Stimulated activated CD8-positive, alpha-beta memory T cell treated with anti-CD3 and anti-CD28 coated beads, Interleukin-7, amount 100 ng/mL, for 1 hour (primary cell): ENCODE measurements at places on chromosomes 1 and 21.

GRCh38 chr1:47545912-47546483, 108.2 kb downstream of the FOXD2 start:
- no peak for DNase-seq

DNA sequence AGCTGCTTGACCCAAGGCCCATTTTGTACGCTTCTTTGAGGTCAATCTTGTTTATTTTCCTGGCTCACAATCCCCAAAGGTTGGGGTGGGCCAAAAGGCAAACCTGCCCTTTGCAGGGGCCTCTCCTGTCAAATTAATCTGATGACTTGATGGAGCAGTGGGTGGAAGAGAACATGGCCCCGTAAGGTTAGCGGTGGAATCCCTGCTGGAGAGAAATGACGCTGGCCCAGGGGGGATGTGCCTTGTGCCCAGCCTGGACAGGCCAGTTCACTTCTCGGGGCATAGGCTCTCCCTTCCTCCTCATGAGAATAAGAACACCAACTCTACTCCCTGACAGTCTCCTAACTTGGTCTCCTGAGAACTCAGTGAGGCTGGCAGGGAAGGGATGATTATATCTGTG, 40.5 kb downstream of the C1orf198 start:
- no peak for DNase-seq

DNA sequence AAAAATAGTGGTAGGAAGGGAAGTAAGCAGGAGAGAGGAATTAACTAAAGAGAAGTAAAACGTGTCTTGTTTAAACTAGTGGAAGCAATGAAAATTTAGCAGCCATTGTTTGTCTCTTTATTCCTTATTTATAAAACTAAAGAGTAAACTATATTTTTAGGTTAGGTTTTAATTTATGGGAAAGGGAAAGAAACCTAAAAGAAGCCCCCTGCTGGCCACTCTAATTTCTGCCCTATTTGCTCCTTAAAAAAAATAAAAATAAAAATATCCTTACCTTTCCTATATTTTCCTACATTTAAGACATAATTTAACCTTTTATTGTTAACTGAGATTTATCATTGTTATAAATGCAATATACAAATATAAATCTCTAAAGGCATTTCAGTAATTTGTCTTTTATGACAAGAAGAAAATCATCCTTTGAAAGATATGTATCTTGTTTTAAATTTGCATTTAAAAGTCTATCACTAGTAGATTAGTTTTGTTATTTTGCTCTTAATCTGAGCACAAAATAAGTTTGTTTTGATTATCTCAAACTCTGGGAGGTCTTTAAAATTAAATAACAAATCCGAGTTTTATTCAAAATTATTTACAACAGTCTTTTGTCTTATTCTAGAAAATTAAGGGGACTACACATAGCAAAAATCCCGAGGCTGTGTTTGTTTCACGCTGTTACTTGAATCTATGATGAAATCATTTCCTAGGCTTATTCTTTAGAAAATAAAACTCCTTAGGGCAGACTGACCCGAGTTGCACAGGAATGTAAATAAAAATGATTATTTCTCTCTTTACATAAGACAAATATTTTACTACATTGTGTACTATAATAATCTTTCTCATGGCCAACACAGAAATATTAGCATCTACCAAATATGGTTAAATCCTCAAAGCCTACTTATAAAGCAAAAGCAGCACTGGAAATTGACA, 201.7 kb downstream of the NRIP1 start:
- DNase-seq, result no peak

DNA sequence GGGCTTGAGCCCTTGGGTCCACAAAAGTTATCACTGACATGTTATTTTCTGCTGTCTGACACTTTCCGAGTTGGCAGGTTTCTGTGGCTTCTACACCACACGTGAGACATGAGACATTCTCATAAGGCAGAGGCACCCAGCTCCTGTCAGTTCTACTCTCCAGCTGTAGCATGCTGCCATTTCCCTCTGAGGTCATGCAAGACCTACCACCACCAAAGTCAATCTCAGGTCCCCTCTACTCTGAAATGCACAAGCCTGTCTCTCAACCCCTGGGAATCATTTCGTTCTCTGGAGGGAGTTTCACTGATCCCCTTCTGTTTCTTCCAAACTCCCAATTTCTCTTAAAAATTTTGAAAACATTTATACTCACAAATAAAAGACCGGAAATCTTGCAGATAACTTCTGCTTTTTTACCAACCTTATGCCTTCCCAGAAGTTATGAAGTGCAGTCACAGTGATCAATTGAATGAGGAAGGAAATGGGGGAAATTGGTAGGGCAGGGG, 39.5 kb upstream of the CR2 start:
- DNase-seq, result no peak

DNA sequence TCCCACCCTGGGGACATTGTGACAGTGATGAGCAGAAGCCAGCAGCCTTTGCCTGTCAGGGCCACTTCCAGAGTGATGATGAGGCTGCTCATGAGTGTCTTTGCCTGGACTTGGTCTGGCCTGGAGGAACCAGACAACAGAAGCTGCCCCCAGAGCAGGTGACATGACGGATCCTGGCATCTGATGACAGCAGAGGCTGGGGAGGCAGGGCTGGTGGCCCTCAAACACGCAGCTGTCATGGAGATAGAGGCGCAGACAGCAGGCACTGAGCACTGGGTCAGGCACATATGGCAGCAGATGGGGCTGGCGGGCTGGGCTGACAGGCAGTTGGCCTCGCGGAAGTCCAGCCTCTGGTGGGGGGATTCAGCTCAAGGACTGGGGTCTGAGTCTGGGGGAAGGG, 66.4 kb upstream of the STUM start:
- DNase-seq, result no peak

- no peak for DNase-seq
Measured at GRCh38 chr1:162062542-162063015, 6.9 kb upstream of the NOS1AP start.

DNA sequence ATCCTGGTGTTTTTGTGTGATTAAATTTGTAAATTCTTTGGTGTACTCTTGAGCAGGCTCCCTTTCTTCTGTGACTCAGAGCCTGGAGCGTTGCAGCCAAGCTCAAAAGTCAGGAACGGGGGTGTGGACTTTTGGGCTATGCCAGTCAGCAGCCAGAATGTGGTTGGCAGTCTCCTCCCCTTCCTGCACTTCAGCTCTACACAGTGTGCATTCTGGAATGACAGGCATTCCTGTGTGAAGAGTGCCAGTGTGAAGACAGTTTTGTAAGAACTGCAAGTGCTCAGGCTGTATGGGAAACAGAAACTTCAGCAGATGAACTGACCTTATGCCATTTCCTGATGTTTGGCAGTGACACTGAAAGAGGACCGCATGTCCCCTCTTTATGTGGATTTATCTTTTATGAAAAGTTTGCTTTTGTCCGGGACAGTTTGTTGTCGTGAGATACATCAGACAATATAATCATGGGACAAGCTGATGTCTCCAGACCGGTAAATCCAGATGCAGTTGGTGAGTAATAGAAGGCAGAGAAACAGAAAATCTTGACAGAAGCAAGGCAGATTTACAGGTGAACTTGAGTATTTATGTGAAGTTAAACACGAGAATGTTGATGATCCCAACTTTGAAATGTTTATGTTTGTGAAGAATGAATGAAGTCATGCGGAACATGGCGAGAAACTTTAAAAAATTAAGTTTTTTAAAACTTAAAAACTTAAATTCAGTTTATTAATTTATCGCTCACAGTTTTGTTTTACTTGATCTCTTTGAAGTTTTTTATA, 67.7 kb upstream of the RCC1 start:
- DNase-seq, result no peak

GRCh38 chr1:104264521-104264920, 514.8 kb downstream of the AMY1C start:
- DNase-seq, result no peak

- no peak for DNase-seq
Measured at GRCh38 chr1:9990944-9991343, 6.1 kb upstream of the RBP7 start.

DNA sequence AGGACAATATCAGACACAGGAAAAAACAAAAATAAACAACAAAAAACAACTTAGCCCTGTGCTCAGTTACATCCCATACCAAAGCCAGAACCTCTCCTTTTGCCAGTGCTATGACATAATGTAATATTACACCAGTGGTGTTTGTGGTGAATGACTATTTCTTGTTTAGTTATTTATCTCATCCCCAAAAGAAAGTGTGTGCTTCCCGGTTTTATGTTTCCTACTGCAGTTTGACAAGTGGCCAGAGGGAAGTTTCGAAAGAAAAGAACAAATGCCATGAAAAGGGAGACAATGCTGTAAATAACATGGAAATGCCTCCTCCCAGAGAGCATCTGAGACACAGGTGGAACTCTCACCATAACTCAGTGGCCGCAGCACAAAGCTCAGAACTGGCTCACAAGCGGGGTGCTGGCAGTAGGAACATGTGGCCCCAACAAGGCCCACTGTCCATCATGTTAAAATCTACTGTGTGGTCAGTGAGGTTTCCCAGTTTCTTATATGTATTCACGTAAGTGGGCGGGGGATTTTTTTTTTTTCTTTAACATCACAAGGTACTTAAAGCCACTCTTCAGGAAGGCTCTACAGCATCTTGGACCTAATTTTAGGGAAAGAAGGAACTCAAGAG, 158.2 kb downstream of the BARHL2 start:
- no peak for DNase-seq

- DNase-seq, result no peak
Measured at GRCh38 chr1:178659789-178660208, 65.2 kb upstream of the RALGPS2 start.
